Tibial artery (tissue), 4 donors: ENCODE measurements at places on chromosomes 12 and 14.

DNA sequence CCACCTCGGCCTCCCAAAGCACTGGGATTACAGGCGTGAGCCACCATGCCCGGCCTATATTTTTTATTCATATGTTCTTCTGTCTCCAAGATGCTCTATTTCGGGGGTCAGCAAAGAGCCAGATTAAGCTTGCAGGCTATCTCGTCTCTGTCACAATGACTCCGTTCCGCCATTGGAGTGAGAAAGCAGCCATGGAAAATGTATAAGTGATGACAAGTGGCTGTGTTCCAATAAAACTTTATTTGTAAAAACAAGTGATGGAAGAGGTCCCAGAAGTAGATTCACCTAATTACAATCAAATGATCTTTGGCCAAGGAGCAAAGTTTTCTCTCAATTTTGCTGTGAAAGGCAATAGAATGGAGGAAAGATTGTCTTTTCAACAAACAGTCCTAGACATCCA, 342.6 kb downstream of the MED13L start:
- no peak for DNase-seq

- DNase-seq = no peak
Measured at GRCh38 chr12:96466939-96467751, 22.2 kb upstream of the CFAP54 start.

- no peak for DNase-seq
Measured at GRCh38 chr12:42145197-42145549, 499 bp upstream of the GXYLT1 start.

GRCh38 chr14:106436310-106436905, 910.0 kb downstream of the TMEM121 start:
- no peak for DNase-seq

DNA sequence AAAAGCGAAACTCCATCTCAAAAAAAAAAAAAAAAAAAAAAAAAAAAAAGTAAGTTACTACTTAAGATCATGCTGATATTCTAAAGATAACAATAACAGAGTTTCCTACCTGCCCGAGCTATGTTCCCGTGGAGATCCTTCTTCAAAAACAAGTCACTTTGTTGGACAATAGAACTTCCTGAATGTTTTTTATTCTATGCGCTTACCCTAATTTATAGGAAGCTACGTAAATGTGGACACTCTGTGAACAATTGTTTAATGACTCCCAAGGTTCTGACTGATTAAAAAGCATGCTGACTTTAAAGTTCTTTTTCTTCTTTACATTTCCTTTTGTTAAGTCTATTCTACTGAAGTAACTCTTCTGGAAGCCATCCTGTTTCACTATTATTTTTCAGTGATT, 52.5 kb downstream of the FGD4 start:
- DNase-seq = no peak

- DNase-seq = no peak
Measured at GRCh38 chr14:27587103-27587502, 989.3 kb upstream of the NOVA1 start.

DNA sequence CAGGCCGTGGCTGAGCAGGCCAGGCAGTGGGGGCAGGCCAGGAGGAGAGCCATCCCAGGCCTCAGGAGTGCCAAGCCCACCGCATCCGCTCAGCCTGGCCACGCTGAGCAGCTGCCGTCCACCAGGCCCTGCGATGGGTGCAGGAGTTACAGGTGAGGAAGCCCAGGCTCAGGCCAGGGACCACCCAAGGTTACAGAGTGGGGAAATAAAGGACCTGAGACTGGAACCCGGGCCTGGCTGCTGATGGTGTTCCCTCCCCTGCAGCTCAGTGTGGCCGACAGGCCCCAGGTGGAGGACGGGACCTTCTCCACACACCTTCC, 49.0 kb upstream of the DIO3 start:
- DNase-seq = no peak

DNA sequence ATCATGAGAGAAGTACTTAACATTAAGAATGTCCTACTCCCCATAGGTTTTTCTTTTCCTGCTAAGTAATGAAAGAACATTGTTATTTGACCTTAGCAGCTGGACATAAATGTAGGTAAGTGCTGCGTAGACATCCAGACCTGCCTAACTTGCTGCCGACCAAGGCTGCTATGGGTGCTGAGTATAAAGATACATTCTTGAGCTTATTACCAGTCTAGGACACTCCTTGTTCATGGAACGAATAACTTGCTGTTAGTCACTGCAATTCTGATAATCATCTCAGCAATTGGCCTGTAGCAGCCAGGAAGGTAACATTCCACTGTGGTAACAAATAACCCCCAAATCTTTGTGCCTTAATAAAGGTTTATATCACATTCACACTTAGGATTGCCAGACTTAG, 478.1 kb downstream of the VRK1 start:
- DNase-seq = no peak

GRCh38 chr14:75341620-75342019, 63.0 kb downstream of the FOS start:
- DNase-seq = no peak

DNA sequence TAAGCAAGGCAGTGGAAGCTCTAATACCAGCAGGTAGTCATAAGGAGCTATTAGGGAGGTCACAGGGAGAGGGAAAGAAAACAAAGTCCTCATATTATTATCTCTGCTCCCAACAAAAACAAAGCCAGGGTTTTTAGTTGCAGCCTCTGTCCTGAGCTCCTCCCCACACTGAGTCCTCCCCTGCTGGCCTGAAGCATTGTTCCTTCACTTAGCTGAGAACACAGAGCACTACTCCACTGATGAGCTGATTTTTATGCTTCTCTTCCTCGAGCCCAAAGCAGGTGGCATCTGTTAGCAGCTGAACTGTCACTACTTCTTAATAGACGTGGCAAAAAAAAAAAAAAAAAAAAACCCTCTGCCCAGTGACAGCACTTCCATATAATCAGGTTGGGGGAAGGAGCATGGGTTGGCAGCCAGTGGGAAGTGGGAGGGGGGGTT, 10.5 kb upstream of the STAC3 start:
- DNase-seq = no peak

- no peak for DNase-seq
Measured at GRCh38 chr12:121001841-121002483, 14.3 kb downstream of the C12orf43 start.

DNA sequence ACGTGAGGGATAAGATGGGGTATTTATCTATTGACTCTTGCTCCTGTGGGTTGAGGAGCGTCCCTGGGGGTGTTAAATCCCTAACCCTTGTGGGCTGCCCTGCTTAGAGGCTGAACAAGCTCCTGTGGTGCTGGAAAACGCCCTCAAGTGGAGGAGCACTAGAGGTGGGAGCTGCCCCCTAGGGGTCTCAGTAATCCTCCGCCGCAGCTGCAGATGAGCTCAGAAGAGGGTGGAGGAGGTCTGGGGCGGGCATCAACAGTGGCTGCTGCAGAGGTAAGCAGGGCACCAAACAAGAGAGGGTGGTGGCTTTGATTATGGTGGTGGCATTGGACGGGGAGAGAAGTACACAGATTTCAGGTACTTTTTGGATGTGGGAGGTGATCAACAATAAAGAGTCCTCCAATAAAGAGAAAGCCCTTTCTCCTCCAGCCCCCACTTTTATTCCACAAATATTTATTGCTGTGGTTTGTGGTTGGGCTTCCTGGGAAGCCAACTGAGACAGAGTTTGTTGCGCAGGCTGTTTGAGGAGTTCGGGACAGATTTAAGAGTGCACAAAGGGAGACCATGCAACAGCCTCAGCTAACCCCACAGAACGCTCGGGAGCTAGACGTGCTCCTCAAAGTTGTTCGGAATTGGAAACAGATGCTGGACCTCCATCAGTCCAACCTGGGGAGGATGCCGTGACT, 179.9 kb downstream of the ADCK1 start:
- DNase-seq = no peak

DNA sequence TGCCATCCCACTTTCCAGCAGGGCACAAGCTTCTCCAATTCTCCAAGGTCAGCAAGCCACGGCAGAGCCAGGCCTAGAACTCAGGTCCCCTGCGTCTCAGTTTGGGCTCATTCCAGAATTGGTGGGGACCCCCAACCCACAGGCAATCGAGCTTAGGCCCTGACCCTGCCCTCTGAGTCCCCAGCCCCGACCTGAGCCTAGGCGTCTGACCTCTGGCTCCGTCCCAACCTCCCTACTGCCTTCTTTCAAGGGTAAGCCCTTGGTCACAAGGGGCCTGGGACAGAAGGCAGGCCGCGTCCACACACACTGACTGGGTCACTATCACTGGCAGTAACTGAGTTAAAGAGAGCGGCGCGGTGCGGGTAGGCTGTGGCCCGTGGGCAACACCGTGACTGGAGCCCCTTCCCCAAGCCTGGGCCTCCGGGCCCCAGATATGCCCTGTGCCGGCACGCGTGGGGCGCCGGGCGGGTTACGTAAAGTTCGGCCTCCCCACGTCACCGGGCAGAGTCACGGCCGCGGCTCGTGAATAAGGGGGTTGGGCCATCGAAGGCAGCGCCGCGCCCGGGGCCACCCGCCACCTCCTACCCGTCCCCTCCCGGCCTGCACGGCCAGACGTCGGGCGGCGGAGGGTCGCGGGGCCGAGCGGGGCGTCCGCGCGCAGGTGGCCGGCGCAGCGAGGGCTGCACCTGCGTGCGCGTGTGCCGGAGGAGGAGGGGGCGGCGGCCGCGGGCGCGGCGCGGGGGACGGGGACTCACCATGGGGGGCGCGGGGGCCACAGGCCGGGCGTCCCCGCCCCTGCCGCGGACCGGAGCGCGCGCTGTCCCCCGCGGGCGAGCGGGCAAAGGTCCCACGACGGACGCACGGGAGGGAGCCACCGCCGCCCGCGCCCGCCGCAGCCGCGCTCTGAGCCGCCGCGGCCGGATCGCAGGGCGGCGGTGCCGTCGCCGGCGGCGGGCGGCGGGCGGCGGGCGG, 516 bp downstream of the ANKRD9 start:
- DNase-seq = peak; percentile 85

DNA sequence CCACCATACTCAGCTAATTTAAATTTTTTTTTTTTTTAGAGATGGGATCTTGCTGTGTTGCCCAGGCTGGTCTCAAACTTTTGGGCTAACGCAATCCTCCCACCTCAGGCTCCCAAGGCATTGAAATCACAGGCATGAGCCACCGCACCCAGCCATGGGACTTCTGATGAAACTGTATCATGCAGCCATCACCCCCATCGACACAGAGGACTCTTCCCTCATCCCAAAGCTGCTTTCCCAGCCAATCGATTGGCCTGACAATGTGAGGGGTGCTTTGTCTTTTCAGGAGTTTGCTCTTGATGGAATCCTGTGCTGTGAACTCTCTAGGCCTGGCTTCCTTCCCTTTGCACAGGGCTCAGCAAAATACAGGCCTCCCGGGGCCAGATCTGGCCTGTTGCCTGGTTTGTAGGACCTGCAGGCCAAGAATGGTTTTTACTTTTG, 59.6 kb upstream of the NCOR2 start:
- DNase-seq = peak; percentile 88

- DNase-seq = no peak
Measured at GRCh38 chr14:22047115-22047514, 373.5 kb upstream of the OR4E1 start.

- DNase-seq = no peak
Measured at GRCh38 chr12:29425722-29426121, 44.8 kb upstream of the ERGIC2 start.
